ENCODE measurements at places on chromosomes 6 and 20.

- no peak for DNase-seq
These were observed 113.7 kb downstream of the FOXA2 start for GRCh38 chr20:22470620-22471026.

DNA sequence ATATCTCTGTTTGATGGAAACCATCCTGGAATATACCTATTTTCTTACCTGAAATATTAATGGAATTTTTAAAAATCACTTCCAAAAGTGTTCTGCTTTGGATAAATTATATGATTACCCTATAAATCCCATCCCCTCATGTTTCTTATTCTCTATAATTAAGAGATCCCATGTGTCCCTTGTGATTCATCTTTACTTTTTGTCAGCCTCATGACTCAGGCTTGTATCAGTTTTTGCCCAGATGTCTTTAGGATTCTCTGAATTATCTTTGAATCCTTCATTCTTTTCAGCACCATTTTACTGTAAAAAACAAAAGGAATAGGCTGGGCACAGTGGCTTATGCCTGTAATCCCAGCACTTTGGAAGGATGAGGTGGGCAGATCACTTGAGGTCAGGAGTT lies 804.5 kb upstream of the CITED2 start:
- DNase-seq = no peak

DNA sequence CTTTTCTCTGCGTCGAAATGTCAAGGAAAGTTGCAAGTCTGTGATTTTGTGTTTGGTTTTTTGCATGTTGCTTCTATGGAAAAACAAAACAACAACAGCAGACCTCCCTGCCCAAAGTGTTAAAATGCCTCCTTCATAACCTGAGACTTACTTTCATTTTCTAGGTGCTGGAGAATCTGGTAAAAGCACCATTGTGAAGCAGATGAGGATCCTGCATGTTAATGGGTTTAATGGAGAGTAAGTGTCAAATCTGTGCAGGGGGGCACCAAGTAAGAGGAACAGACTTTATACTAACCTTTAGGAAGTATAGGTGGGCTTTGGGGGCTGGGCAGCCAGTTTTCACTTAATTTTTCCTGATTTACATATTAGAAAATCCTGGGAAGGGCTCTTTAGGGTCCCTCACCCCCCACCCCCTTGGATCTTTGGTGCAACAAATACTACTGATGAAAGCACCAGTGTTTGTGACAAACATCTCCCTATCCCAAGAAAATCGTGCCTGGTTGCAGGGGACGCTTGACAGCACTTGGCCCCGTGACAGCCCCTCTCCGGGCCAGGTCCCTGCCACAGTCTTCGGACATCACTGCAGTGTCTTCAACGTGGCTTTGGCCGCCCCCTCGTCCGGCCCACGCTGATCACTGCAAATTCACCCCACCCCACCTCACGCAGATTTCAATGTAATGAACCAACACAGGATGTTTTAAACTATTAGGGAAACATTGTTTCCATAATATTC lies 43.1 kb downstream of the GNAS start:
- no peak for DNase-seq

DNA sequence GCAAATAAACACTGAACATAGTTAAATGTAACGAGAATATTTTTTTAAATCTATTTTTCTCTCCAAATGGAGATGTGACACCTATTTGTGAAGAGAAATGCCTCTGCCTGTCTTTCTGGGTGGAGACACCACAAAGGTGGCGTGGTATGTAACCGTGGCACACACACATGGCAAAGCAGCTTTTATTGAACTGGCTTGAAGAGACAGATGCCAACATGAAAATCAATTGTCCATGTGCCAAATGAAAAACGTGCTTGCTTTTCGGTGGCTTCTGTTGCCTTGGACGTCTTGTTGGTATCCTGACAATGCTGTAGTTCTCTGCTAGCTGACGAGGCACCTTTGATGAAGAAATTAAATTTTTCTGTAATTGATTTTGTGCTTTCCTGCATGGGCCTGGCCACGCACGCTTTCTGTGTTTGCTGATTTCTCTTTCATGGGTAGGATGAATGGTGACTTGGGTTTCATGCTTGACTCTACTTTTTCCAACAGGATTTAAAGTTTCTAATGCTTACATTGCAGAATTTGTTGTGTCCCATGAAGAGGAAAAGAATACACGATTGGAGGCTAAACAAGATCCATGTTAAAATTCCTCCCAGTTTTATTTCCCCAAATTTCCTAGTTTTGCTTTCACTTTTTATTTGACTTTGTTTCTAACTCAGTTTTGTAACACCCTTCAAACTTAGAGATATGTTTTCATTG lies 202.6 kb downstream of the TMEM242 start:
- DNase-seq = no peak
